SIG-M5 (cell line): ENCODE measurements at places on chromosomes 1 and 21.

DNA sequence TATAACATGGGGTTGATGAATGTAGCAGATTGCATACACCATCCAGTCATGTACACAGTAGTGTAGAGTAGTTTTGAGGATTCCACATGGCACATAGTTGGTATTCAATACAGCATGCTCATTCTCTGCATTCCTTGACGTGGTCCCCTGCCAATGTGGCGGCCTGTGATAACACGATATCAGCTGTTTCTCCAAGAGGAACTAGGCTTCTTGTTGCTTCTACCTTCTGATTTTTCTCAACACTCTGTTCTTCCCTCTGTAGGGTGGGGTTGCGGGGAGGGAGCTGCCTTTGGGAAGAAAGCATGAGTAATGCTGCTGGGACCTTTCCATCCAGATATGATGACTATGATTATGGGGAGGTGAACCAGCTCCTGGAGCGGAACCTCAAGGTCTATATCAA is 19.4 kb downstream of the SESN2 start:
- DNase-seq = no peak

DNA sequence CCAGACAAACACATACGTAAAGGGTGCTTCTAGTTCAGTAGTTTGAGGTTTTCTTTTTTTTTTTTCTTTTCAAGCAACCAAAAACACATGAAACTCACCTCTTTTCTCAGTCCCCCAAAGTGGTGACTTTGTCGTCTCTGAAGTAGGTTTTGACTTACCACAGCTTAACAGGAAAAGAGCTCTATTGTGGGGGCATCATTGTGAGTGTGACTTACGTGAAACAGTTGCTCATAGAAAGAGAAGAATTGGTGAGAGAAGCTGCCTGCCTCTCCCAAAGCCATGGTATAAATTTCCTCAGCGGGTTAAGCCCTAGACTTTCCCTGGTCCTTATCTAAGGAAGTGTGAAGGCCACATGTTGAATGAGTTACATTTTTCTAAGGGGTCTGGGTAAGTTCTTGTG is 11.9 kb downstream of the FASLG start:
- DNase-seq = no peak

- DNase-seq = no peak
These were observed 730 bp upstream of the PHF13 start for GRCh38 chr1:6612641-6613360.

DNA sequence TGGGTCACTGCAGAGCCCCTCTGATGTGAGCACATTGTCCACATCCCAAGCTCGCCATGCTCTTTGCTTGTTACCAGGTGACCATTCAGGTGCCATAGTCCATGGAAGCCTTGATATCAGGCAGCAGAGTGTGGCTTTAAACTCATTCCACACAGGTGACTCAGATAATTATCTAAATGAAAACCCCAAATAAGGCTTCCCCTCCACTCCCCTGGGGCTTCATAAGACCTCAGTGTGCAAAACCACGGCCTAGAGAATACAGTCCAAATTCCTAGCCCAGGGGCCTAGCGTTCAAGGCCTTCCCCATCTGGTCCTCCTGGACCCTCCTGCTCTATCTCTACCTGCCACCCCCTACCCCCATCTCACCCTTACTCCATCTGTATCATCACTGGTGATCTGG is 97.1 kb downstream of the ARHGEF10L start:
- DNase-seq = no peak

GRCh38 chr1:180600343-180600742 is 31.5 kb upstream of the XPR1 start:
- DNase-seq = no peak

DNA sequence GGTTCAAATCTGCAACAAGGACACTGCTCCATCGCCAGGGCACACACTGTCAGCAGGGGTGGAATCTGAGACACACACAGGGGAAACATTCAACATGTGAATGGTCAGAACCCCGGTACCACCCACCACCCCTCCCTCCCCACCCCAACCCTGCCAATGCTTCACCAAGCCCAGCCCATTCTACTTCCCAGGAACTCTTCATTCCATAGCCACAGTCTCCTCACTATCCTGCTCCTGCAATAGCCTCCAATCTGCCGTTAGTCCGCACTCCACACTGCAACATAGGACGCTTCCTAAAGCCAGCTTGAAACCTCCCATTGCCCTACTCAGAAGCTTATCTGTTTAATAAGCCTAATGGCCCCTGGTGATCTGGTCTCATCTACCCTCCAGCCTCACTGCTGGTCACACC is 7.5 kb upstream of the RAB3B start:
- no peak for DNase-seq

GRCh38 chr1:240138867-240139266 is 47.2 kb downstream of the FMN2 start:
- no peak for DNase-seq

- DNase-seq = no peak
These were observed 25.4 kb upstream of the RGS16 start for GRCh38 chr1:182629499-182630096.

DNA sequence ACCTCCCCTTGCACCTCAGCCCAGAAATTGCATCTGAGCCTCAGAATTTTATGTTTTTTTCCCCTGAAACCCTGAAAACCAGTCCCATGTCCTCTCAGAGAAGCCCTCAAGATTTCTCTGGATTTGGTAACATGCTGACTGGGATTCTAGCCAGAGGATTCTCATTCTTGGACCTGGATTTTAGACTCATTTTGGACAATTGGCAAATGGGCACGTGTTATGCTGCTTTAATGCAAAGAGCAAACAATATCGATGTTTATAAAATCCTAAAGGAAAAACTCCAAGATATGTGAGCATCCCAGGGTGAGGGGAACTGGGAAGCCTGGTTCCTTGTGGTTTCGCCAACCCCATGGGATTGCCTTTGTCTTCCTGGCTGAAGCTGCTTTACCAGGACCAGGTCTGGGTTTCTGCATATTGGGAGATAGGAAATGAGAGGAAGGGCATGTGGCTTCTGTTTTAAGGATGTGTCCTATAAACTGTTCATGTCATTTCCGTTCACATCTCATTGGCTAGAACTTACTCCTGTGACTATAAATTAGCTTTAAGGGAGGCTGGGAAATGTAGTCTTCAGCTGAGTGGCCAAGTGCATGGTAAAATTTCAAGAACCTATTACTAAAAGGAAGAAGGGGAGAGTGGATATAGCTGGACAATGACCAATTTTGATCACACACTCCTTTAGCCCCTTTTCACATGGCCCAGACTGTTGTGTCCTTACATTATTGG is 27.2 kb upstream of the BCL10 start:
- no peak for DNase-seq

DNA sequence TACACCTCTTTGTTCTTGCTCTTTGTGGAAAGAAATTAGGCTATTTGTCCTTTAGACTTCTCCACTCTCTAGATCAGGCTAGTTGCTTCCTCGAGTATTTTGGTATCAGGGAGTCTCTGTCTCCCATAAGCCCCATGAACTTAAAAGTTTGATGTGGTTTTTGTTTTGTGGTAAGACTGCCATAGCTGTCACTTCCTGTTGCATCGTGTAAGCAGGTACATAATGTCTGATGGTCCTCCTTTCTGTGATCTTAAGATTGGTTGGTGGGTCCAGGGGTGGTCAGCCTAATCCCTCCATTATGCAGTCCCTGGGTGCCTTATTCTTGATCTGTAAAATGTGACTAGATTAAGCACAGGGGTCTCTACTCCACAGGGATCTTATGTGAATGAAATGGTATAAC is 23.1 kb downstream of the CD53 start:
- DNase-seq = no peak

DNA sequence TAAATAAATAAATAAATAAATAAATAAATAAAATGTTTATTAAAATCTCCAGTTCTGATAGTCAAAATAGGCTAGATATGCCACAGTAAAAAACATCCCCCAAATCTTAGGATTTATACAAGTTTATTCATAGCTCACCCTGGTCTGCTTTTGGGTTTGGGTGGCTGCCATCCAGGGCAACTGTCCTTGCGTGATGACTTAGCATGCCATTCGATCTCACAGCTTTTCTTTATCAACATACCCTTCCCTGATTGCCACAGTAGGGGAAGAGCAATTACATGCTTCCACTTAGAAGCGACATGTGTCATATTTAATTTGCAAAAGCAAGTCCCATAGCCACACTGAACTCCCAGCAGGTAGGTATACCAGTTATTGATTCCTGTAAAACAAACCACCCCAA is 52.7 kb downstream of the TEX35 start:
- DNase-seq = no peak

GRCh38 chr1:84433258-84434080 is 35.2 kb downstream of the DNASE2B start:
- no peak for DNase-seq

DNA sequence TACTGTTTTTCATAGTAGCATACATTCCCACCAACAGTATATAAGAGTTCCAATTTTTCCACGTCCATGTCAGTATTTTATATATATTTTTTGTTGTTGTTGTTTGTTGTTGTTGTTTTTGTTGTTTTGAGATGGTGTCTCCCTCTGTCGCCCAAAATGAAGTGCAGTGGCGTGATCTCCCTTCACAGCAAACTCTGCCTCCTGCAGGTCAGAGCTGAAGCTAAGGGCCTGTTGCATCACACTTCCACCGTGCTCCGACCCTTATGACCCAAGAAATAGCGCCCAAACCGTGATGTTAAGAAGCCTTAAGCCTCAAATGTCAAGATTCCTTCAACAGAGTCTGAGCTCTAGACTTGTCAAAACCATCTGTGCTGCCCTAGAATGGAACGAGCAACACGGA is 2032.3 kb downstream of the MRPL39 start:
- no peak for DNase-seq

GRCh38 chr1:204929487-204930154 is 59.0 kb downstream of the NFASC start:
- DNase-seq = no peak

DNA sequence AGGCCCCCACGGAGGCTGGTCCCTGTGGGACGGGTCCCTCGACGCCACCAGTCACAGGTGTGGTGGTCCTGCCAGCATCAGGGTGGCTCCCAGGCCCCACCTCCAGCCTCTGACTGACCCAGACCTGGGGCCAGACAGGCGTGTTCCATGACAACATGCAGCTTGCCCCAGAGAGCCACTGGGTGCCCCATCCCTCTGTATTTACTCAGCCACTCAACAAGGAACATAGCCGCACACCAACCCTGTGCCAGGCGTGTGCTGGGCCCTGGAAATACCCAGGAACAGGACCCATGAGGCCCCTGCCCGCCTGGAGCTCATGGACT is 65.4 kb downstream of the MATN1 start:
- DNase-seq = no peak

DNA sequence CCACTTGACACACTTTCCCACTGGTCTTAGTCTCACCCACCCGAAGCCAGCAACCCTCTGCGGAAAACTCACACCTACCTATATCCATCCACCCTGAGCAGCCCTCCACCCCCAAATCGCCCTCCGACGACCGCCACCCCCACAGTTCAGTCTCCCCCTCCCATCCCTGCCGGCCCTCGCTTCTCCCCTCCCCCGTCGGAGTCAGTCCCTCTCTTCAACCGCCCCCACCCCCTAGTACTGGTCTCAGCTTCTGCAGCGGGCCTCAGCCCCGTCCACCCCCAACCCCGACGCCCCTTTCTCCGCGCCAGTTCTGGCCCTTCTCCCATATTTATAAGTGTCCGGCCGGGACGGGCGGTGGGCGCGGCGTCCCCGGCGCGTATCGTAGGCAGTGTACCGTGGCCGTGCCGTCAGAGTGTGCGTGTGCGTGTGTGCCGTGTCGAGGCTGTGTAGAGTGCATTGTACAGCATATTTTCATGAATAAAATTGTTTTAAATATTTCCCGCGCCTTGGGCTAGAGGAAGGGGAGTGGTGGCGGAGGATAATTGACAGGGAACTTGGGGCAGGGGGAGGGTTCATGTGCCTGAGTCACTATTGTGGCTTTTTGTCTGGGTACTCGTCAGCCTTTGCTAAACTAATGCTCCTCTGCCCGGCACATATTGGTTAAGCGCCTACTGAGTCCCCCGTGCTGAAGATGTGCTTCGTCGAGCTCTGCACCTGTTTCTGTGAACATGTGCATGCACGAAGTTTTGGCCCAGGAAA is 22.0 kb downstream of the FOXO6 start:
- DNase-seq = peak; percentile 8
